SW 1271 (cell line): ENCODE measurements at places on chromosomes 2 and 18.

DNA sequence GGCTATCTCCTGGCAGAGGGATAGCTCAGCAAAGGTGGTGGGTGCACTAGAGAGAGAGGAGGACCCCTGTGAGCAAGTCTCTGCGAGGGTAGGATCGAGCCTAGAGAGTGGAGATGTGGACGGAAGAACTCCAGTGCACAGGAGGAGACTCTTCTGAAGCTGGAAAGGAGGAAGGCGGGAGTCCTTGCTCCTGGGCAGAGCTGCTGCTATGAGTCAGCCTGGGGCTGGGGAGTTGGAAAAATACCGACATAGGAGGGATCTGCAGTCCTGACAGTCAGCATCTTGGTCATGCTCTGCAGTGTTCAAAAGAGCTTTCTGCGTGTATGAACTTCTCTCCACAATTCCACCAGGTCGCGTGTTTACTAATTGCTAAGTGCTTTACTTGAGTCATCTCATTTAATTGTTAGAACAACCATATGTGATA is 233.8 kb downstream of the LDLRAD4 start:
- no peak for DNase-seq

DNA sequence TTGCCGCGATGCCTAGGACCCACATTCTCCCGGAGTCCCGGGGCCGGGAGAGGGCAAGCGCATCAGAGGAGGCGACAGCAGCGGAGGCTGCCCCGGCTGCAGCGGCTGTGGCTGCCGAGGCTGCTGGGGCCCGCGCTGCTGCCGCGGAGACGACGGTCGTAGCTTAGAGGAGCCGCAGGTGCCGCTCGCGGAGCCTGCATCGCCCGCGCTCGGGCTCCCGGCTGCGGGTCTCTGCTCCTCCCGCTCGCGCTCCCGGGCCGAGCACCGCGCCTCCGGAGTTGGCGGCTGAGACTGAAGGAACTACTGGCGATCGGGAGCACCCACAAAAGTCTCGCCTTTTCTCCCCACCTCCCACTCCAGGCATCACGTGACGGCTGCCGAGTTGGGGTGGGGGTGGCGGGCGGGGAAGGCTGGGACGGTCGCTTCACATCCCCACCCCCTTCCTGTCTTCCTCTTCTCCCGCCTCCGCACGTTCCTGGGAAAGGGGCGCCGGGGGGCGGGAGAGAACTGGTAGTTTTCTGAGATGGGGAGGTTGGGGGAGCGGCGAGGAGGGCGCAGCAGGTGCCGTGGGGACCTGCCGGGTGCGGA is at the start of gene LYPD1:
Gene LYPD1 (minus strand): TSS at position 298 of the 588 bp plus-strand sequence. CDS start 273 bp downstream, at position 25.
- DNase-seq: no peak

GRCh38 chr2:42142547-42143184 is 26.5 kb upstream of the EML4 start:
- DNase-seq: no peak

DNA sequence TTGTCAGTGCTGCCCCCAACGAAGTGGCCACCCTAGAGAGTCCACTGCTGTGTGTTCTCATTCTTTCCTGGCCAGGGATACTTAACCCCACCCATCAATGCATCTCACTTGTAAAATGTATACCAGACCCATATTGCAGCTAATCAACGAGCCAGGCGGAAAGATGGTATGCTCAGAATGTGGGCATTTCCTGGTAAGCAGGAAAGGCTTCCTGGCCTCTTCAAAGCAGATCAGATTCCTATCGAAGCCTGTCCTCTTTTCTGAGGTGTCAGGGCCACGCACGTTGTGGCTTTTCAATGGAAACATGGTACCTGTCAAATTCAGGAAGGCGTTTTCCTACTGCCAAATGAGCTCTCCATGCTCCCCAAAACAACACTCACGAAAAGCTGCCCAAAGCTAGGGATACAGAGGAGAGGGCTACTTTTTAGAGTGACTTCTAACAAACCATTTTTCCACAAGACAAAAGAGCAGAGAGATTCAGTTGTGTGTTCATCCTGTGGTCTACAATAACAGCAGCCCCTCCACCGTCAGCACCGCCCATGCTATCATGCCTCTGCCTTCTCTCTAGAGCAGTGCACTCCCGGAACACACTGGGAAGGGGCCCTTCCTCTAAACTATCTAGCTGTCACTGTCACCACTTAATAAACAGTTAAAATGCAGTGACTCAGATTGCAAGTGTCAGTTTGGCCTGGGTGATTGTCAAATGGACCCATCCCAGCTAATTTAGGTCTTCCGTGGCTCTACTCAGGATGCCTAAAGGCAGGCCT is 535.1 kb downstream of the RNF144A start:
- DNase-seq: no peak

DNA sequence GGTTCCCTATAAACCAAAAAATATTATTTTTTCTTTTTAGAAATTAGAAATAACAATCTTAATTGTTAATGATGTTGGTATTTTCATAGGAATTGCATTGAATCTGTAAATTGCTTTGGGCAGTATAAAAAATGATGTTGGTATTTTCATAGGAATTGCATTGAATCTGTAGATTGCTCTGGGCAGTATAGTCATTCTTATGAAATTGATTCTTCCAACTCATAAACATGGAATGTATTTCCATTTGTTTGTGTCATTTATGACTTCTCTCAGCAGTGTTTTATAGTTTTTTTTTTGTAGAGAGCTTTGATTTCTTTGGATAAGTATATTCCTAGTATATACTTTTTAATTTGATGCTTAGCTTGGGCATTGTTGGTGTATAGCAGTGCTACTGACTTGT is 82.0 kb upstream of the NT5C1B start:
- no peak for DNase-seq

- peak; percentile 4 for DNase-seq
Observed at GRCh38 chr2:186991766-186992417, 142.9 kb upstream of the ZSWIM2 start.

DNA sequence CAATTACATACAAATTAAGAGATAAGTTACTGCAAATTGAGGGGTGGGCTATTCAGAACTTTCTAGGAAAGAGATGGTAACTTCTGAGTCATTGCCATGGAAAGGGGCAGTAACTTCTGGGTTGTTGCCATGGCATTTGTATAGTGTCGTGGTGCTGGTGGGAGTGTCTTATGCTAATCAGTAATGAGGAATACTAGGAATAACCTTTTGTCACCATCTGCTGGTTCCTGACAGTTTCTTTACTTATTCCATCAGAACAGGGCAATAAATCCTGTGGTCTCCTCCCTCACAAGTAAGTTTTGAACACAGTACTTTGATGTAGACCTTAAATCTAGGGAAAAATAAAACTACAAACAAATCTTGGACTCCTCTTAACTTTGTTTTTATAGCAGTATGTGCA is 435.4 kb downstream of the BCL11A start:
- no peak for DNase-seq

GRCh38 chr2:197804049-197804757 is at the start of gene PLCL1:
PLCL1 (plus strand) TSS chr2:197804593.
- DNase-seq: peak; percentile 62

DNA sequence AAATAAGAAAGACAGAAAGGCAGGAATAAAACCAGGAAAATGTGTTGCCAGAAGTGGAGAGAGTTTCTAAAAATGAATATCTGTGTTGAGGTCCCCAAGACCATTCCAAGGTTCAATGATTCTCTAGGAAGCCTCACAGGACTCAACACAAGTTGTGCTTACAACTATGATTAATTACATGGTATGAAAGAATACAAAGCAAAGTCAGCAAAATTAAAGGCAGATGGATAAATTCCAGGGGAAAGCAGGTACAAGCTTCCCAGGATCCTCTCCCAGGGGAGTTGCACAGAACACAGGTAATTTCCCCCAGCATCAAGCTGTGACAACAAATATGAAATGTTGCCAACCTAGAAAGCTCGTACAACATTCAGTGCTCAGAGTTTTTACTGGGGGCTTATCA is 154.4 kb upstream of the HNMT start:
- DNase-seq: no peak
